ENCODE measurements at places on chromosomes 3 and 15.

- DNase-seq = no peak
Measured at GRCh38 chr15:64547275-64547674, 86.9 kb downstream of the ZNF609 start.

DNA sequence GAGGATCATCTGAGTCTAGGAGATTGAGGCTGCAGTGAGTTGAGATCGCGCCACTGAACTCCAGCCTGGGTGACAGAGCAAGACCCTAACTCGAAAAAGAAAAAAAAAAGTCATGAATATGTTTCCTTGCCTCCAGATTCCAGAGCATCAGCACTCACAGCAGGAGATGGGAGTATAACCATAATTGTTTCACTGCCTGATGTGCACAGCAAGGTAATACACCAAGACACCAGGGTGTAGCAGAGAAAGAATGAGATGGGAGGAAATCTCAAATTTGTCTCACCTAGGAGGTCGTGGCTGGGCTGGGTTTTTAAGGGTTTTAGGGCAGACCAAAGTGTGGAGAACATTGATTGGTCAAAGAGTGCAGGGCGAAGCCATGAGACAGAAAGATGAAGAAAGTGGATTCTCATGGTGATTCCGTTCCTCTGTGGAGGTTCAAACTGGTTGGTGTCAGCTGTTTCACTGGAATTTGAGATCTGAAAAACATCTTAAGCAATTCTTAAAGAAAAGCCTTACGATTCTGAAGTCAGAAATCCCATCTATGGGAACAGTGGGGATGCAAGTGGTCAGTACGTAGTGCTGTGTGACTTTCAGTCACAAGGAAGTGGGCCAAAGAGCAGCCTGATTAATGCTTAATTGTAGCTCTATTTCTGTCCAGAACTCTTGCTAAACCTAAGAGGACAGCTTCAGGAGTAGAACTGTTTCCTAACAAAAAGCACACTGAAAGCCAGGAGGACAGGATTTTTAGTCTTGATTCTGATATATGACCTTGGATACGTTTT lies 7.8 kb upstream of the C15orf61 start:
- no peak for DNase-seq

- peak; percentile 74 for DNase-seq
Measured at GRCh38 chr3:32181365-32181764, 57.1 kb upstream of the CMTM8 start.

GRCh38 chr15:25247407-25248038 lies 191.3 kb downstream of the UBE3A start:
- no peak for DNase-seq

DNA sequence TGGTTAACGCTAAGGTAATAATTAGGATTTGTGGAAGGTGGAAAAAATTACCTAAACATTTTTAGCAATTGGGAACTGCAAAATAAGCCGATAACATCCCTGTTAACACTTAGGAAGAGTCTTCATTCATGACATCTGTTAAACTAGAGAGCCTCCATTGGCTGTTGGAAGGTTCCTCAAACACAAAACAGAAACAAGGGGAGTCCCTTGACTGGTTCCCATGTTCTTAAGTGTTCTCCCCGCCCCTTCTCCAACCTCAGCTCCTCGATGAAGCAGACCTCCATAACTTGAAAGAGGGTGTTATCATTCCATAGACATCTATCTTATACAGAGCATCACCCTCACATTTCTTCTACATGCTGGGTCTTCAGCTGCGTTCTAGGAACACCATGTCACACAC lies 2.5 kb downstream of the SLC22A13 start:
- no peak for DNase-seq

- DNase-seq = no peak
Measured at GRCh38 chr3:100386437-100387074, 14.3 kb downstream of the TOMM70 start.

- no peak for DNase-seq
Measured at GRCh38 chr15:42490291-42490670, 660 bp downstream of the ZNF106 start.

- no peak for DNase-seq
Measured at GRCh38 chr3:189305412-189305811, 133.6 kb downstream of the TPRG1 start.

DNA sequence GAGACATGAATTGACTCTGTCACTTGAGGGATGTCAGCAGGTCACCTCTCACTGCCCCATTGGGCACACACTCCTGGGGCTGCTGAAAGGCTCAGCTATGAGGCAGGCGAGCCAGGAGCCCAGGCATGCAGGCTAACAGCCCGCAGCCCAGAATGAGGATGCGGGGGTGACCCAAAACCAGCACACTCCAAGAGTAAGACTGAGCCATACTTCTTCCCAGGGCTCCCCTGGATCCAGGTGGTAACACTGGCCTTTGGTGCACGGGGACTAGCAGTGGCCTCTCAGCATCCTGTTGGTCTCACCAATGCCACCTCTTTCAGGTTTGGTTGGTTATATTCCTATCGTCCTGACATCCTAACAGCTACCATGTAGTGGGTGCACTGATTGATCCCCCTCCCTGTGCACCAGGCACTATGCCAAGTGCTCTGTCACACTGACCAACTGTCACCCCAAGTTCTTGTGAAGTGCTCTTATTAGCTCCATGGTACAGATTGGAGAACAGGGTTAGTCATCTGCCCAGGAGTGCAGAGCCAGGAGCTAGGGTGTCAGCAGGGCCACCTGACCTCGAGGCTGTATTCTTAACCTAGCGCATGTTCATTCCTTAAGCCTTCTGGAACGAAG lies 24.8 kb upstream of the SPTBN5 start:
- no peak for DNase-seq

GRCh38 chr3:136657526-136657925 lies 94.7 kb downstream of the STAG1 start:
- no peak for DNase-seq

- no peak for DNase-seq
Measured at GRCh38 chr3:80307844-80308243, 540.0 kb upstream of the ROBO1 start.

DNA sequence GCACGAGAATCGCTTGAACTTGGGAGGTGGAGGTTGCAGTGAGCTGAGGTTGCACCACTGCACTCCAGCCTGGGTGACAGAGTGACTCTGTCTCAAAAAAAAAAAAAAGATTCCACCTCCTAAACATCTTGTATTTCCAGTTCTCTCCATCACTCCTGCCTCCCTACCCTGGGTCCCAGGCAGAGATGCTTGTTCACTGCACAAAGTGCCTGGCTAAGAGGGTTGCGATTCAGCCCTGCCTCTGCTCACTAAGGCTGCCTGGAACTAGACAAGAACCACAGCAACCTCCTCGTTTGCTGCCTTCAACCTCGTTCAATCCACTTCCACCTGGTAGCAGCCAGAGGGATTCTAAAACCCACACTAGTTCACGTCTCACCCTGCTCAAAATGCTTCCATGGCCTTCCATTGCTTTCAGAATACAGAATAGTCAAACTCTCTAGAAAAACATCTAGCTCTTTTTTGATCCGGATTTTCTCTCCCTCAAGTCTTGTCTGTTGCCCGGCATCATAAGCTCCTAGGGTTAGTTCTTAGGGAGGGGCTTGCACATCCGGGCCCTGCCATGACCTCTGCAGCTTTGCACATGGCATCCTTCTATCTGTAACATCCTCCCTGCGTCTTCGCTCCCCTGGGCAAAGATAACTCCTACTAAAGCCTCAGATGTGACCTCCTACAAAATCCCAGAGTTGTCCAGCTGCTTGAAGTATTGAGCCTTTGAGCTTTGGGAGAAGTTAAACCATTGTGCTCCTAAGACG lies 1.0 kb upstream of the MCM2 start:
- DNase-seq = peak; percentile 44

DNA sequence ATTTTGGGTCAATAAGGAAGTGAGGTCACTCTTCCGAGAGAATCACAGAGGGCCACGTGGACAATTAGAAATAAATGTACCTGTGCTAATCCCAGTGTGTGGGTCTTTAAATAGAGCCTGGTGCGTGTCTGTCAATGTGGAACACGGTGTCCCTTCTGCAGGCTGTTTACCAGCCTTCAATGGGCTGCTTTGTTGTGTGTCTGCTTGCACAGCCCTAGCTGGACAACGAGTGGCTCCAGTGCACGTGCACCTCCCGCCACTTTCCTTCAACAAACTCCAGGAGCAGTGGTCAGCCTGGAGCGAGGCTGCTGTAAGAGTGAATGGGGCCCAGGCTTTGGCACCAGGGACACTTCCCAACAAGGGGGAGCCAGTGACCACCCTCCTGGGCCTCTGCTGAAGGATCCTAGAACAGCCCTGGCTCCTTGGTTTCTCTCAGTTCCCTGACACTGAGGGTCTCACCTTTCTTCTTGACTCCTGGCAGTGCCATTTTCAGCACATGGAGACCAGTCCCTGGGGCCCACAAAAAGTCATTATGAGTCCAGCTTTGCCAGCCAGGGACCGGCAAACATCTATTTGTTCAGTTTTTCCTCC lies 76.1 kb downstream of the ISG20 start:
- no peak for DNase-seq

DNA sequence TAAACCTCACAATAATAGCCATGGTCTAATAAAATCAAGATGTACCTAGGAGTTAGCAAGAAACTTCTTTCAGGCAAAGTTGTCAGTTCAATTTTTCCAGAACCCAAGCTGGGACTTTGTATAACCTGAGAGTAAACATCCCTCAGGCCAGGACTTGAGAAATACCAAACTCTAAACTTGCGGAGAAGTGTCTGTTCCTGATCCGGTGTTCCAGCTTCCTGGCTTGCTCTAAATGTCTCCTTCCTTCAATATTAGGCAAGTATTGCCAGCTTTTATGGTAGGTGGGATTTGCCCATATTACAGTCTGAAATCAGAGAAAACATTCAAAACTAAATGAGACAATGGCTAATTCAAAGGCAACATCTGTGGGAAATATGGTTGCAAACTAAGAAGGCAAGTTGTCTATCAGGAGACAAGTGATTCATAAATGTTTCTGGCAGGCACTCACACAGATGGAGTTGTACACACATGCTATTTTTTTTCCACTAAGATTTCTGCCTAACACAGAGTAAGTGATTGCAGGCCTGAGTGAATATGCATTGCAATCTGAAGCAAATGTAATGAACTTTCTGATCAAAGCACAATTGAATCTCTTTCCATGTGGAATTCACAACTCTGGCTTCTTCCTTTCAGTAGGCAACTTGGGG lies 88.3 kb upstream of the COL8A1 start:
- no peak for DNase-seq

GRCh38 chr15:87851497-87851896 lies 405.0 kb downstream of the NTRK3 start:
- no peak for DNase-seq

DNA sequence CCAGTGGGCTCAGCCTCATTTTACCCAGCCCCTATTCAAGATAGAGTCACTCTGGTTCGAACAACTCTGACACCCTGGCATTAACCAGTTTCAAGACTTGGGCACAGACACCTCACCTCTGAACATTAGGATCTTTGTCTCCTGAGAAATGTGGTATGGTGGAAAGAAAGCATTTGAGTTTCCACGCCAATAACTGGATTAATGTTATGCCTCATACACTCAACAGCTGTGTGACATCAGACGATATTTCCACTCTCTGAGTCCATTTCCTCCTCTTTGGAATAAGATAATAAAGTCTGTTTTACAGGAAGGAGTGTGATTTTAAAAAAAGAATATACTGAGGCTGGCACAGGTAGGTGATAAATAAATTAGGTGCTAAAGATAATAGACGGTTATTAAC lies 121.3 kb upstream of the CHL1 start:
- DNase-seq = no peak

DNA sequence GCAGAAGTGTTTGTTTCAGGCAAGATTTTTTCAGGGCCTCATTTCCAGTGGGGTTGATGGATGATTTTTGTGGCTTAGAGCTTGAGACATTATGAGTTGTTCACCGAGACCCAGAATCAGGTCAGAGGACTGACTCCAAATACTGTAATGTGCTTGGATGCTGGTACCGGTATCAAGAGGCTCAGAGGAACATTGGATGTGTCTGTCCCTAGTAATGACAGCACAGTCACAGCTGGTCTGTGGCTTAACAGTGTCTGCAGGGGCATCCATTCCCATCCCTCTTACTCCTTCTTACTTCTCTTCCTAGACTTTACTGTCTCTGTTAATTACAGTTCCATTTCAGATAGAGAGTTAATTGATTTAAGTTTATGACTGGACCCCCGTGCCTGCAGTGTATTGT lies 107.8 kb downstream of the PTPRG start:
- DNase-seq = peak; percentile 8

- DNase-seq = no peak
Measured at GRCh38 chr15:31034152-31034551, 42.7 kb upstream of the MTMR10 start.

GRCh38 chr15:98501192-98501591 lies 147.1 kb upstream of the IGF1R start:
- DNase-seq = no peak

- no peak for DNase-seq
Measured at GRCh38 chr15:66593219-66593780, 27.5 kb upstream of the LCTL start.

DNA sequence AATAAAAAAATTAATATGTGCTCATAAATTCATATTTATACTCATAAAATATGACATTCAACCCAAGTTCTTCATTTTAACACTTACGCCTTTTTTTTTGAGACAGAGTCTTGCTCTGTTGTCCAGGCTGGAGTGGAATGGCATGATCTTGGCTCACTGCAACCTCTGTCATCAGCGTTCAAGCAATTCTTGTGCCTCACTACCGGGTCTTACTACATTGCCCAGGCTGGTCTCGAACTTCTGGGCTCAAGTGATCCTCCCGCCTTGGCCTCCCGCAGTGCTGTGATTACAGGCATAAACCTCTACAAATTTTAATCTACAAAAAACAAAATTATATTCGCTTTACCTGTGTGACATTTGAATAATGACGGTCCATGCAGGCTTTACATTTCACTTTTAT lies 74.1 kb upstream of the SNRPN start:
- no peak for DNase-seq

DNA sequence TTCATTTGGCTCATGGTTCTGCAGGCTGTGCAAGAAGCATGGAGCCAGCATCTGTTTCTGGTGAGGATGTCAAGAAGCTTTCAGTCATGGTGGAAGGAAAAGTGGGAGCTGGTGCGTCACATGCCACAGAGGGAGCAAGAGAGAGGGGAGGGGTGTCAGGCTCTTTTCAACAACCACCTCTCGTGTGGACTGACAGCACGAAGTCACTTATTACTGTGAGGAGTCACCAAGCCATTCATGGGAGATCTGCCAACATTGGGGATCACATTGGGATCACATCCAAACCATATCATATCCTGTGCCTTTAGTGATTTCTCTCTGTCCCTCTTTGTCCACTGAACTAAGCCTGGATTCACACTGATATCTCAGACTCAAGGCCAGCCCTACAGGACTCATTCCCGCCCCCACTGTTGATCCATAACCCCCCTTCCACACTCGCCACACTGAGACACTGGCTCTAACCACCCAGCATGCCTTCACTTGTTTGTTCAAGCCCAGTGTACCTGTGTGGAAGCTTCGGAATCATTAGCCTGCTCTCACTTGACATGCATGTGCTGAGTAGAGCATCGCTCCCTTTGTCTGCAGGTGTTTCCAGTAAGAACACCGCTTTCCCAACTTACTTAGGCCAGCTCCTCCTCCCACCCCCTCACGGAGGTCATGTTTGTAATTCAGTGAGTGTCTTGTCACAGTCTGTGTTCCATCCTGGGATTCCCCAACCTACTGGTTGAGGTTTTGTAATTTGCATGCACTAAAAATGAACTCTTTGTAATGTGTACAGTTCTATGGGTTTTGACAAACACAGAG lies 132.2 kb downstream of the KLF13 start:
- DNase-seq = no peak

- DNase-seq = no peak
Measured at GRCh38 chr15:62412686-62413085, 247.6 kb upstream of the C2CD4B start.
